Activated CD4-positive, alpha-beta T cell treated with anti-CD3 and anti-CD28 coated beads, Interleukin-2, amount 10 ng/mL, durations not matched to agents 7 days and 5 days (primary cell): ENCODE measurements at places on chromosomes 2 and 18.

DNA sequence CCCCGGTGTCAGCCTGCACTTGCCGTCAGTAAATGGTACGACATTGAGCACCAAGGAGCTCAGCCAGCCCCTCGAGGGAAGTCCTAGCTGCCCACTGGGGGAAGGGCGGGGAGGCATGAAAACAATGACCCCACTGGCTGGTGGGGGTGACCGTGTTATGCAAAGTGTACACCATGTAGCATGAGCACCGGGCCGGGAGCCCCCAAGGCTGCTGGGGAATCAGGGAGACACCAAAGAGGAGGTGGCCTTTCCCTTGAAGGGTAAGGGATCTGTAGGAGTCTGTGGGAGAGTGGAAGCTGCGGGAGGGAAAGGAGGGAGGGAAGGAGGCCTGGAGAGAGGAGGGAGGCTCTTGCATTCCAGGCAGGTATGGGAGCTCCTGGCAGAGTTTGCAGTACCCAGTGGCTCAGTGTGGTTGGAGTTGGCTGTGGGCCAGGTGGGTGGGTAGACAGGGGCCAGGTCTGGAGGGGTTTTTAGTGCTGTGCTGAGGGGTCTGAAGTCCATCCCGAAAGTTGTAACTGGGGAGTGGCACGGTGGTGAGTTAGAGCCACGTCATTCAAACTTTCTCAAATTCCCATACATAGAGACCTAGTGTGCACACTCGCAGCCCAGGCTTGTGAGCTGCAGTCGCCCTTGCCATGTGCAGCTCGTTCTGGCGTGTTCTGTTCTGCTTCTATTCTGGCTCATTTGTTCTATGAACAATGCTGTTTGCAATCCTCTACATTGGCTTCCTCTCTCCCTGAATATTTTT lies 22.4 kb downstream of the RRM2 start:
- no peak for DNase-seq

DNA sequence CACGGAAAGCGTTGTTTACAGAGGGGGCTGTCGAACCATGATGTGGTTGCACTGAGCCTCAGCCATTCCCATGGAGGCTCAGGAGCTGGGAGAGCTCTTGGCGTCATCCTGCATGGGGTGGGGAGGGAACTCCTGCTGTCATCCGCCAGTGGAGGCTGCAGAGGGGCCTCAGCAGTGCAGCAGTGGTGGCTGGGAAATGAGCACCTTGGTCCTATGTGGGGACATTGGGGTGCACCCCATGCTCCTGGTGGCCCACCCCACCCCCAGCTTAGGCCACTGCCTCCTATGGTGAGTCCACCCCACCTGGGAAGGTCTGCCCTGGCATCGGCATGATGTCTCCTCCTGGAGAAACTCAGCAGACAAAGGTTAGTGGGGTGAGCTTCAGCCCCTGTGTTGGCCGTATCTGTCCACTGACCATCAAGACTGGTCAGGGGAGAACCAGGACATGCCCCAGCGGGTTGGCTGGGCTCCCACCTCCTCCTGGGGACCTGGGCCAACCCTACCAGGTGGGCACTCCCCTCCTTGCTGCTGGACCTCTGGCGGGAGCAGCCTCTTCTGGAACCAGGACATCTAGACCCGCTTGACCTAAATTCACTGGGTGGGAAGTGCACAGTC lies 67.8 kb upstream of the HDAC4 start:
- DNase-seq = no peak

GRCh38 chr2:132430895-132431294 lies 14.3 kb downstream of the GPR39 start:
- no peak for DNase-seq

GRCh38 chr2:150917961-150918713 lies 343.5 kb downstream of the RBM43 start:
- no peak for DNase-seq

GRCh38 chr2:193199322-193199721 lies 1004.6 kb upstream of the TMEFF2 start:
- no peak for DNase-seq

DNA sequence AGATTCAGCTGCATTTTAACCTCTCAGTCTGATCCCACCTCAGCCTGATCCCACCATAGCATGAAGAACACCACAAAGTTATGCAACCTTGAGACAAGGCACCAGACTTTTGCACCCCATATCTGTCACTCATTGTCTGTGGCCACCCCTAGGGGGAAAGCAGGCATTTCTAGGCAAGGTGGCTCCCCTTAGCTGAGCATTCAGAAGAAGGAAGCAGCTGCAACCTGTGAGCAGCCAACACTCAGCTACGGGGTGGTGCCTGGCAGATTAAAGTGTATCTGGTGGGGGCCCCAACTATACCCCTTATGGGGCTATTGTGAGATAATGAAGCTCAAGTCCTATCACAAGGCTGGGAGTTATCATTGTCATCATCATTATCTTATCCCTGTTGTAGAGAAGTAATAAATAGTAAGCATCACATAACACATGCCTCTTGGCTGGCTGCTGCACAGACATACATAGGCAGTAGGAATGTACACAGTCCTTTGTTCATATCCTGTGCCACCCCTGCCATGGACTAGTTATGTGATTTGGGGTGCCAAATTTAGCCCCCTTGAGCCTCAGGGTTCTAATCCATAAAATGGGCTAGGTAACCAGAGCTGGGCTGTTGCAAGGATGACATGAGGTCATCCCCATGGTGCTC lies 20.6 kb upstream of the TMEM163 start:
- no peak for DNase-seq

- DNase-seq = no peak
Measured at GRCh38 chr18:63897072-63897471, 9.6 kb downstream of the SERPINB2 start.

GRCh38 chr18:36536426-36536825 lies 238.9 kb downstream of the FHOD3 start:
- DNase-seq = no peak

GRCh38 chr18:77042583-77042982 lies 90.0 kb downstream of the MBP start:
- DNase-seq = no peak

- DNase-seq = no peak
Measured at GRCh38 chr2:240121190-240121589, 14.9 kb downstream of the COPS9 start.

DNA sequence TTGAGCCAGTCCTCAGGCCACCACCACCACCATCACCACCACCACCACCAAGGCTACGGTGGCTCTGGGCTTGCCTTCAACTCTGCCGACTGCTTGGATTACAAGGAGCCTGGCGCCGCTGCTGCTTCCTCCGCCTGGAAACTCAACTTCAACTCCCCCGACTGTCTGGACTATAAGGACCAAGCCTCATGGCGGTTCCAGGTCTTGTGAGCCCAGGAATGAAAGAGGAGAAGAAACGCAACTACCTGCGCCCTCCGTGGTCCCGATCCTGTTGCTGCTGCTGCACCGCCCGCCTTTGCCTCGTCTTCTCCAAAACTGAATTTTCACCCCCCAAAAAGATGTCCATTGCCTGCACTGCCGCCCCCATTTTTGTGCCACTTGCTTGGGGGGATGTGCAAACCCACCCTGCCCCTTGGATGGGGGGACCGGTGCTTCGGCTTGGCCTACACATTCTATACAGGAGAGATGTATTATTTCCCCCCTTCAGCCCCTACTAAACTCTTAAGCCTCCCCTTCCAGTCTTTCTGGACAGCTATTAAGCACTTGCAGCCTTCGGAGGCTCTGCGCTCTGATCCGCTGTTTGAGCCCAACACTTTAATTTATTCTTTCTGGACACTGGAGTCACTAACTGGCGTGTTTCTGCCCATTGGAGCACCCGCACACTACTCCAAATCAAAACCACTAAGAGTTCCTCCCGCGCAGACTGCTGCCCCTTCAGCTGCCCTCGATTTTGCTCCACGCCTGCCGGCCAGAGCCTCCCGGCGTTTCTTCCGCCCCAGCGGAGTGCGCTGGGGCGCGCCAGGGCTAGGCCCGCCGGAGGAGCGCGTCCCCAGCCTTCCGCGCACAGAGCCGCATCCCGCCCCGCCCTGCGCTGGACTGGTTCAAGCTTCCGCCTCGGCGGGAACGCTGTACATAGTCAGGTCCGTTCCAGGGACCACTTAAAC lies 5.7 kb downstream of the OTX1 start:
- no peak for DNase-seq

GRCh38 chr2:12928775-12929401 lies 212.2 kb downstream of the TRIB2 start:
- DNase-seq = no peak

GRCh38 chr18:59927246-59927825 lies 27.5 kb downstream of the PMAIP1 start:
- no peak for DNase-seq

- DNase-seq = no peak
Measured at GRCh38 chr18:77079954-77080682, 52.5 kb downstream of the MBP start.

GRCh38 chr2:27796791-27797765 lies 25.6 kb downstream of the MRPL33 start:
- no peak for DNase-seq

DNA sequence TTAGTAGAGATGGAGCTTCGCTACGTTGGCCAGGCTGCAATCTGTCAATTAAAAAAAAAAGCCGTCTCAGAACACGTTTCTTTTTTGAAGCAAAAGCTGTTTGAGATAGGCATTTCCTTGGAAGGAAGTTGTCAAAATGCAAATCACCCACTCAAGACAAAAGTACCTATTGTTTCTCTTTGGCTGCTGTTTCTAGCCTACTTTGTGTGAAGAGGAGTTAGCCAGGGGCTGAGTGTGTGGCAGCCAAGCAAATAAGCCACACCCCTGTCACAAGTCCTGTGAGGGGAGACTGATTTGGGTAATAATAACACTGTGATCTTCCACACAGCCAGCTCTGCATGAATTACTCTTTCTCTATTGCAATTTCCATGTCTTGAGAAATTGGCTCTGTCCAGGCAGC lies 47.4 kb upstream of the CDCA7 start:
- no peak for DNase-seq

DNA sequence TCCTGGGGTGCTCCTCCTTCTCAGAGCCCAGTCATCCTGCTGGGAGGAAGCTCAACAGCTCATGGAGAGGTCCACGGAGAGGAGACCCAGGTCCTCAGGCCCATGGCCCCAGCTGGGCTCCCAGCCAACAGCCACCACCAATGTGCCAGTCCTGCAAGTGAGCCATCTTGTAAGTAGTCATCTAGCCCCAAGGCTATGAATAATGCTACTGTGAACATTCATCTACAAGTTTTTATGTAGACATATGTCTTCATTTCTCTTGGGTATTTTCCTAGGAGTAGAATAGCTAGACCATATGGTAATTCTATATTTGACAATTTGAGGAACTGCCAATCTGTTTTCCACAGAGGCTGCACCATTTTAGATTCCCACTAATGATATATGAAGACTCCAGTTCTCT lies 166.1 kb downstream of the MTCL1 start:
- DNase-seq = no peak

DNA sequence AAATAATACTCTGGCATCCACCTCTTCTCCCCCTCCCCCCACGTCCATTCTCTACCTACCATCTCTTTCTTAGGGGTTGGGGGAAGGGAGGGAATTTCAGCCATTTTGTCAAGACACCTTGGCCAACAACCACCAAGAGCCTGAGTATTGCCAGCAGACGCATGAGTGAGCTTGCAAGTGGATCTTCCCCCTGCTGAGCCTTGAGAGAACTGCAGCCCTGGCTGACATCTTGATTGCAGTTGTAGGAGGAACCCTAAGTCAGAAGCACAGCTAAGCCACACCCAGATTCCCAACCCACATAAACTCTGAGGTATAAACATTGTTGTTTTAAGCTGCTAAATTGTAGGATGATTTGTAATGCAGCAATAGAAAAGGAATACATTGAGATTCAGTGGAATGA lies 165.6 kb downstream of the TMEFF2 start:
- DNase-seq = peak; percentile 9

DNA sequence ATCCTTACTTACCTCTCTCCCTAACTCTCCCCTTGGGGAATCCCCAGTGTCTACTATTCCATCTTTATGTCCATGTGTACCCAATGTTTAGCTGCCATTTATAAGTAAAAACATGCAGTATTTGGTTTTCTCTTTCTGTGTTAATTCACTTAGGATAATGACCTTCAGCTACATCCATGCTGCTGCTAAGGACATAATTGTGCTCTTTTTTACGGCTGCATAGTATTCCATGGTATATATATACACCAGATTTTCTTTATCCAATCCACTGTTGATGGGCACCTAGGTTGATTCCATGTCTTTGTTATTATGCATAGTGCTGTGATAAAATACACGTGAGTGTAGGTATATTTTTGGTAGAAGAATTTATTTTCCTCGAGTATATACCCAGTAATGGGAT lies 24.3 kb upstream of the RIOK3 start:
- no peak for DNase-seq

GRCh38 chr18:42196651-42197050 lies 241.6 kb downstream of the PIK3C3 start:
- DNase-seq = no peak

GRCh38 chr2:226017537-226017936 lies 618.0 kb downstream of the NYAP2 start:
- DNase-seq = no peak

GRCh38 chr2:159776321-159776720 lies 21.7 kb downstream of the CD302 start:
- DNase-seq = no peak

DNA sequence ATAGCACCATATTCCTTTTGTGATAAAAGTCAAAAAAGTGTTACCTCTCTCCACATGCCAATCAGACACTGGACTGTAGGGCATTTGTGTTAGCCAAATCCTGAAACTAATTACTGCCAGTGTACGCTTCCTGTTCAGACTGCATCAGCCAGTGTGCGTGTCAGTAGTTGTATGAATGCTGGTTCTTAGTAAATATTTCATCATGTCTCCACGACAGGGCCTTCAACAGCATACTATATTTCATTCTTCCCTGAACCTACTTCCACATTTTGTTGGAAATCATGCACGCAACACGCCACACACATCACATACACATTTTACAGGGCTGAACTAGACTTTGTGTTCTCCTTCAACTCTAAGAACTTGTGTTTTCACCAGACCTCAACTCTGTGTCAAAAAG lies 77.5 kb downstream of the EPB41L3 start:
- no peak for DNase-seq

DNA sequence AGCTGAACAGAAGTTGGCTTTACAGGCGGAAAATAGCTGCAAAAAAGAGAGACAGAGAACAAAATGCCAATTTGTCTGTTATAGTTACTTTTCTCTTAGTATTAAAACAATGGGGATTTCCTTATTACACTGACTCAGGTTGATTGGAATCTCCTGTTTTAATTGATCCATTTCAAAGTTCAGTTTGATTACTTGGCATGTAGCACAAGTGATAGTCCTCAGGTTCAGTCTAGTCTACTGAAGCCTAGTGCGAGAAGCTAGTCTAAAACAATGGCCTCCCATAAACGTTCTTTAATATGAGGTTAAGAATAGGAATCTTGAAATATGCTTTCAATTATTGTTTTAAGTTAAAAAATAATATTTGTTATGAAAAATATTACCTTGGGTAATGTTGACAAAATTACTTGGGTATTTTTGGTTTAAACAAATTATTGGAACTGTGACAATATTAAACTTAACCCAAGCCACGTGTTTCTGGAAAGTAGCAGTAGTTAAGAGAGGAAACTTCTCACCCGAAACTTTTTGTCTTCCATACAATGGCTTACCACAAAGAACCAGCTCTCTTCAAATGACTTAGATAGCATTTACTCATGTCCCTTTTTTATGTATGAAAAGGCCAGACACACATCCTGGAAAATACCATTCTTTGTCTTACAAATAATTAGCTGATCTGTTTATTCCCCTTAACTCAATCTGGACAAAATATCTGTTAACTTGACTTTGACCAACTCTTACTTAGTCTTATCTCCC lies 1326.2 kb upstream of the TMEFF2 start:
- DNase-seq = no peak
